RPMI8226 (cell line): ENCODE measurements at places on chromosomes 11 and 22.
A peak's percentile ranks its signal among the peaks of the same experiment; 100 is the strongest.

- no peak for DNase-seq
These were observed 21.9 kb downstream of the MRPL23 start for GRCh38 chr11:1969035-1969434.

DNA sequence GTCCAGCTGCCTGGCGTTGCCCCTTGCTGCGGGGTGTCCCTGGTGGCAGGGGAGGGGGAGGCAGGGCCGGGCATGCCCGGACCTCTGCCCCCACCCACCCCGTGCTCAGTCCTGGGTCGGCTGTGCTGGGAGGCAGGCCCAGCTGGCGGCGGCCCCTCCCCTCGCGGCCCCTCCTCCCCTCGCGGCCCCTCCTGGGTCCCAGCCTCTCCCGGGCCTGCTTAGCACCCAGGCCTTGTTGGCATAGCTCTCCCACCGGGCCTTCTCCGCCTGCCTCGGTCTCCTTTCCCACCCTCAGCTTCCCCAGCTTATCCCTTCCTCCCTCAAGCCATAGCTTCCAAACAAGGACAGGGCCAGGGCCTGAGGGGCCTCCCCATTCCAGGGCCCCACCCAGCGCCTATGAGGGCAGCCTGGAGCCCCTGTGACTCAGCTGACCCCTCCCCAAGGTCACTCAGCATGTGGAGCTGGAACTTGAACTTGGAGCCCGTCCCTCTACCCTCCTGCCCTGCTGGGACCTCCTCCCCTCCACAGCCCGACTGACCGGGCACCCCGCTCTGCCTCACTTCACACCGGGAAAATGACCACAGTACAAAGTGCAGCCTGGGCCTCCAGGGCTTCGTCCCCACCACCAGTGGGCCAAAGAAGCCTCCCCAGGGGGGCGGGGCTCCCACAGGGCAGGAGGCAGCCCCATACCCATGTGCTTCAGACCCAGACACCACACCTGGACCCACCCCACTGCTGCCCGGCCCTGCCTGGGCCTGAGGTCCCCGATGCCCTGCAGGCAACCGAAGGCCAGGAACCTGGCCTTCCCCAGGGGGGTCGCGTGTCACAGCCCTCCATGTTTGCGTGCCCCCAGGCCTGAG is 1.2 kb downstream of the EPS8L2 start:
- no peak for DNase-seq

DNA sequence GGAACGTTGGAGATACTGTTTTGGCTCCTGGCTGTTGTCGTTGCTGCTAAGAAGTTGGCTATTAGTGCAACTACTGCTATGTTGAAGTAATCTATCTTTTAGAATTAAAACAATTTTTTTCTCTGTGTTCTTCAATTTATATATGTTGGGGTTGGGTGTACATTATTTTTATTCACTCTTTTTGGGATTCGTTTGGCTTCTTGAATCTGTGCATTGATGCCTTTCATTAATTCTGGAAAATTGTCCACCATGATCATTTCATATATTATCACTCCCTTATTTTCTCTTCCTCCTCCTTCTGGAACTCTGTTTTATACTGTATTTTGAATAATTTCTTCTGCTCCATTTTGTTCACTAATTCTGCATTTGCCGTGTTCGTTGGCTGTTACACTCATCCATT is 199.5 kb upstream of the PLET1 start:
- no peak for DNase-seq

- no peak for DNase-seq
These were observed 14.8 kb downstream of the FAM181B start for GRCh38 chr11:82718821-82719220.

DNA sequence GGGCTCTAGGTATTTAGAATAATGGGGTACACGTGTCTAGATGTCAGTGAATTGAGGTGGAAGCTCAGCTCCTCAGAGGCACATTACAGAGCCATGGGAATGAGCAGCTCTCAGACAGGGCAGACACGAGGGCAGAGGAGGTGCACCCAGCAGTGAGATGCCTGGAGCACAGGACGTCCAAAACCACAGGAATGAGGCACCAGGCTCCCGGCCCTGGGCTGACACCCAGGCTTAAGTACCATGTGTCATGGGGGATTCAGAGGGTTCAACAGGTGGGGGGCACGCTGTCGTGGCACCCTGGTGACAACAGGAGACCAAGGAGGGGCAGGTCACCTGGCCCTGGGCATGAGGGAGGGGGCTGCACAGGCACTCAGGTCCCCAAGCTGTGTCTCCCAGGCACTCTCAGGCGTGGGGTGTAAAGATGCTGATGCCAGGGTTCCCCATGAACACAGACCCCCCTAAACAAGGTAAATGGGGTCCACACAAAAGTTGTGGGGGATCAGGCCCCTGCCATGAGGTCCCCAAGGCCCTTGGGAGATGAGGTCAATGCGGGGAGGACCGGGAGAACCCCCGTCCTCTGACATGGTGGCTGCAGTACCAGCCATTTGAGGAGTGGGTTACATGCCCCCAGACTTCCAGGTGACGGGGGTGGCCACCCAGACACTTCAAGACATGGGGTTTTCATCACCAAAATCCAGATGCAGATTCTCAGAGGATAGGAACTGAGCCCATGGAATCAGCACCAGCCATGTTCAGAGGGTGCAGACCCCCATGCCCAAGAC is 5.6 kb upstream of the SYT8 start:
- no peak for DNase-seq

- no peak for DNase-seq
These were observed 383.5 kb upstream of the CADM1 start for GRCh38 chr11:115887727-115888126.

DNA sequence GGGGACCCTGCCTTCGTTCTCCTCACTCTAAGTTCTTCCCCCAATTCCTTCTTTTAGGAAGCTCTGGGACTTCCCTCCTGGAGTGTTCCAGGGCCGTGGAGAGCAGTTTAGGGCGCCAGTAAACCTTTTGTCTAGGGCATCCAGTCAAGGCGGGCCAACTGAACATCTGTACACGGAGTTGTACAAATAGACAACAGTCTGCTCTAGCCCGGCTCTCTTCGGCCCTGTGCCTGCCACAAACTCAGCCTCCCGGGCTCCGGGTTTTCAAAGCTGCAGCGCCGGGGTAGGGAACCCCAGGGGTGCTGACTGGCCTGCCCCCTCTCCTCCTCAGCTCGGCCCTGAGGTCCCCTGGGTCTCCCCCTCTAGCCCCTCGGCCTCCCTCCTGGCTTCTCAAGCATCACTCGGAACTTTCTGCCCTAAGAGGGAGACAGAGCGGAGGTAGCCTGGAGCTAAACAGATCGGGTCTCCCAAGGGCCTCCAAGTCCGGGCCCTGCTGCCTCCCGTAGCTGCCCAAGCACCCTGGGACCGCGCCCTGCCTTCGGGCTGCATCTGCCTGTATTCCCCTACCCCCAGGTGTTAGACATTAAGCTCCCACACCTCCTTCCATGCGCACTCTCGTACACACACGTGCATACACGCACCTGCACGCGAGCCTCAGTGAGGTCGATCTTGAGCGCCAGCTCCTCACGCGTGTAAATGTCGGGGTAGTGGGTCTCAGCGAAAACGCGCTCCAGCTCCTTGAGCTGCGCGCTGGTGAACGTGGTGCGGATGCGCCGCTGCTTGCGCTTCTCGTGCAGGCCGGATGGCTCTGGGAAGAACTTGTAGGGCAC is 3.3 kb downstream of the PHOX2A start:
- DNase-seq: no peak

DNA sequence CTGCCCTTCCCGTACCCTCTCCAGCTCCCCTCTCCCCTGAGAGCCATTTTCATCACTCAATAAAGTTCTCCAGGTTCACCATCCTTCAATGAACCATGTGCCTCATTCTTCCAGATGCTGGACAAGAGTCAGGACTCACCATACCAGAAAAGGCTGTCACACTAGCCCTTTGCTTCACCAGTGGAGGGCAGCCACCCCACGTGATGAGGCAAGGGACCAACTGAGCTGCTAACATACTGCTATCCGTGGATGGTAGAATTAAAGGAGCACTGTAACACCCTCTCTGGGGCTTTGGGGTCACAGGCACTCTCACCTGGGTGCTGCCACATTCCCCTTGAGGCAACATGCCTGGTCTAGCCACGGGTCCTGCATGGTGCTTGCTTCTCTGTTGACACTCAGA is 13.1 kb upstream of the OR5I1 start:
- DNase-seq: no peak

DNA sequence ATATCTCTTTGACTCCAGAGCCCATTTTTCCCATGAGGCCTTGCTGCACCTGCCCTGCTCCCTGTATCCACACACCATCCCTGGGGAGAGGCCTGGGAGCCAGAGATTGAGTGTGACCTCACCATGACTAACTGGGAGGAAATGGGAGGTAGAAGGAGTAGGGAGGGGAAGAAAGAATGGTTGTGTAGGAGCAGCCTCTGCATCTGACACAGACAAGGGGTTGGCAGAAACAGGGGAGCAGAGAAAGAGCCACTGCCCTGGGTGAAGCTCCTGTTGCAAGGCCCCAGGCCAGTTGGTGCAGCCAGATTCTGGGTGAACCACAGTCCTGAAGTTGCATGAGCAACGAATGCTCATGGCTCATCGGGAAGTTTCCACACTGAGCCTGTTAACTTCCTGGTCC is 32.4 kb downstream of the POU2F3 start:
- DNase-seq: no peak

- DNase-seq: peak; percentile 48
These were observed at the start of gene BMAL1 for GRCh38 chr11:13277768-13278608. TSS of gene BMAL1 (plus strand) at chr11:13277790. CDS start at chr11:13354309, 76,519 bp downstream.

DNA sequence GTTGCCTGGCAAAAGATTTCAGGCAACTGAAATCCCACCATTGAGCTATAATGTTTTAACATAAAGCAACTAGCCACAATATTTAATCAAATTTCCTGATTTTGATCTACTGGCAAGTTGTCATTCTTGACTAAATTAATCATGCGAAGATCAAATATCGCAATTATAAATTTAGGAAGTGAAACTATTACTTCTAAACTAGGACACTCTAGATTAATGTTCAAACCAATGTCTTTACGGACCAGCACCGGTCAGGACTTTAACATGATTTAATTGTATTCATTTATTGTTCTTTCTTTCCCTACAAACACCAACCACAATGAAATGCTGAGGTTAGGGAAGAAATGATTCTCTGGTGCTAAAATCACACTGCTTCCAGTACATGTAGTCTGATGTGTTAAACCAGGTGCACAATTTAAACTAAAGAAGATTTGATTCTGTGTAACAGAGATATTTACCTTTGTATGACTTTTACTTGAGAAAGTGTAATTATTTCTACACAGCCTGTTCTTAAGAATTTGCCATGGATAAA is 14.9 kb downstream of the GAS2 start:
- DNase-seq: peak; percentile 12

- no peak for DNase-seq
These were observed 22.8 kb upstream of the TP53AIP1 start for GRCh38 chr11:128965485-128965884.

DNA sequence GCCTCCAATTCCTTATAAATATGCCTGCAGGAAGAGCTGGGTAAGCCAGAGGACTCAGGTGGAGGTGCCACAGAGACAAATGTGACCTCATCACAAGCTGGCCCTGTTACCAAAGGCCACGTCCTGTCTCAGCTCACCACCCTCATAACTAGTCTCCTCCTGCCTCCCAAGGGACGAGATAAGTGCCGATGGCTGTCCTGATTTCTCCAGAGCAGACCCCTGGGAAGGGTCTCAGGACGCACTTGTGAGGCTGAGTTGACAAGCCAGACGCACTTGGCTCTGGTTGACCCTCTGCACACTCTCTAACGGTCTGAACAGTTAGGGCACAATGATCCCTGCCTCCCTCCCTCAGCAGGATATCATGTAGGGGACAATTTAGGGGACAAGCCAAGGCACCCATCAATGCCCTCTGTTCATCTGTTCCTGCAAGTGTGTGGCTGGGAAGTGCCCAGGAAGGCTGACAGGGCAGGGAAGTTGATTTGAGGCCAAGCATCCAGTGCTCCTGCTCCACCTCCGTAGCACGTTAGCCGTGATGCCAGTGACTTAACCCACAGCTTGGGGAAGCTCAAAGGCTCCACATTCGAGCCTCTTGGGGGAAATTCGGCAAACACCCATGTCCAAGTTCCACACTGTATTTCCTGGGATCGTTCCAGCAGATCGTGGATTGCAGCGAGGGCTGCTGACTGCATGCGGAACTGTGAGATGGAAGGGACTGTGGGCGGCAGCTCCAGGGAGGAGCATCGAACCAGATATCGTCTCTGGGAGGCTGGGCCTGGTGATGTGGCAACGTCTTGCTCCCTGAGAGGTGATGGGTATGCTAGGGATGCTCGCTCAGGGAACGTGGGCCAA is 2.8 kb downstream of the SMIM38 start:
- DNase-seq: no peak

- DNase-seq: no peak
These were observed 295.9 kb upstream of the ANO5 start for GRCh38 chr11:21896746-21897602.
